ENCODE measurements at places on chromosomes 11 and 22.
A peak's percentile ranks its signal among the peaks of the same experiment; 100 is the strongest.

GRCh38 chr22:43060183-43060582, 29.0 kb downstream of the TTLL1 start:
- no peaks in the 10 kb centered on the region for H3K36me3 ChIP-seq
- DNase-seq = no peak
- no peak overlapping the region for H3K27ac ChIP-seq
- no peak overlapping the region for H3K4me3 ChIP-seq

DNA sequence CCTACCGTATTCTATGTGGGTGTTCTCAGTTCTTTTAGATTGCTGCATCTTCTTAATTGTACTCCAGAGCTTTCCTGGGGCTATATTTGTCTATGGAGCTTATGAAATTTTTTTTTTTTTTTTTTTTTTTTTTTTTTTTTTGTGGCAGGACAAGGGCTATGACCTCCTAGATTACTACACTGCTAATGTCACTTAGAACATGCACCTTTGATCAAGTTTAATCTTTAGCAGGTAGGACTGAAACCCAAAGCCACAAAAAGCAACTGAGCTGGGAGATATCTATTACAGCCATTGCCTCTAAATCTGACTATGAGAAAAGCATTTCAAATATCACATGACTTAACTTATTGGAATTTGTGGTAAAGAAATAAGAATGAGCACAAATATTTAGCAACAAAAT, 21.7 kb upstream of the ABTB2 start:
- no peak overlapping the region for H3K27ac ChIP-seq
- no peaks in the 10 kb centered on the region for H3K4me1 ChIP-seq
- H3K27me3 ChIP-seq = no peaks in the 10 kb centered on the region

DNA sequence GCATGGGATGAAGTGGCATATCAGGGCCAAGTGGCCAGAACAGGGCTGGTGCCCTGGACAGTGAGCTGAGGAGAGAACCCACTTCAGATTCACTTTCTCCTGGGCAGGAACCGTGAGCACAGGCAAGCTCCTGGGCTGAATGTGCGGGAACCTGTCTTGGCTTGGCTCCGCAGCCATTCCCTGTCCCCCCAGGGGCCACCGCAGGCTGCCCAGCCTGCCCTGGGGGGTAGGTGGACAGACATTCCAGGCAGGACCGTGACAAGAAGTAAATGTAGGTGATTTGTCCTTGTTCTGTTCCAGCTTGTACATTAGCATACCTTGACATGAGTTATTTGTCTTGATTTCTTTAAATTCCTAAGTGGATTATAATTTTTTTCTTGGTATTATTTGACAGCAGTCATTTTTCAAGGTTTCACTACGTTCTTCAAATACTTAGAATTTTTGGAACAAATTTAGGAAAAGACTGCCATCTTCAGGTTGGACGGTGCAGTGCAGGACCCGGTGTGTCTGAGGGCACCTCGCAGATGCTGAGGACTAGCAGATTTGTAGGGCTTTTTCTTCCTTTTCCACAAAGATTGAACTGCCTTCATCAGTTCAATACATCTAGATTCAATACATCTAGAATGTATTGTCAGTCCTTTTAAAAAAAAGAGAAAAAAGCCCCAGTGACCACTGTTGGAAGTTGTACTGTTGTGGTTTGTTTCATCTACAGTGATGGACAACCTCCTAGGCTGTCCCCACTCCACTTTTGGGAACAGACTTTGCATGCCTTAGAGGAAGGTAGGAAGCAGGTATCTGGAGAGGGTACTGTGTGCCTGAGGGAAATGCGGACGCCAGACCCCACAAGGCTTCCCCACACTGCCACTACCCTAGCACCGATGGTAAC, 115.1 kb upstream of the RASSF10 start:
- H3K36me3 ChIP-seq = no peaks in the 10 kb centered on the region
- no peaks in the 10 kb centered on the region for H3K27me3 ChIP-seq
- H3K27ac ChIP-seq = peak overlapping the region; percentile 31
- H3K4me3 ChIP-seq = no peak overlapping the region
- no peaks in the 10 kb centered on the region for H3K4me1 ChIP-seq
- peak; percentile 43 for DNase-seq

DNA sequence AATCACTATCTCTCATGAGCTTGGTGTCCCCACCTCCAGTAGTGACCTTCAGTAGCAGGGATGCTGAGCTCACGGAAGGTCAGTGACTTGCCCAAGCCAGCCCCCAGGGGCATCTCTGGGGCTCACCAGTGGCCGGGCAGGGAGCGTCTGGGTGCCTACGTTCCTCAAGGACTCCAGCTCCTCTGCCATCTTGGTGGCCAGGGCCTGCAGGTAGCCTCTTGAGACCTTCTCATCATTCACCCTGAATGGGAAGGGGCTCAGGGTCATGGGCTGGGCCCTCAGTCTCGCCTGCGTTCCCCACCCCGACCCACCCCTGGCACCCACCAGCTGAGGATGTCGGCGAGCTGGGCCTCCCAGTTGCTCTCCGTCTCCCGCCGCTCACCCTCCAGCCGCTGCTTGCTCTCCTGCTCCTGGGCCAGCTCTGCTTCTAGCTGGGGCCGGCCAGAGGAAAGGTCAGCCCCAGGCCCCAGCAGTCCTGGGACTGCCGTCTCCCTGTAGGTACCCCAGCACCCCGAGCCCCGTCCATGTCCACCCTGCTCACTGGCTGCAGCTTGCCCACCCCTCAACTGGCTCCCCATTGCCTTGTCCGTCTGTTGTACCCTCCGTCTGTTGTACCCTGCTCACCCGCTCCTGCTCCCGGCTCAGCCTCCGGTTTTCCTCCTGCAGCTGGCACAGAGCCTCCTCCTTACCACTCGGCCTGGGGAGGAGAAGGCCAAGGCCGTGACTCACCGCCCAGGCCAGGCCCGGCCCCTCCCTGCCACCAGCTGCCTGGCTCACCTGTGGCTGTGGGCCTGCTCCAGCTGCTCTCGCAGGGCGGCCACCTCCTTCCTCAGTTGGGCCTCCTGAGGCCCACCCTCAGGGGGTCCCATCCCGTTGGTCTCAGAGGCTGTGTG, 9.5 kb downstream of the CDC42BPG start:
- H3K4me1 ChIP-seq = no peaks in the 10 kb centered on the region
- DNase-seq = peak; percentile 82
- H3K27ac ChIP-seq = no peak overlapping the region
- H3K4me3 ChIP-seq = no peak overlapping the region
- H3K36me3 ChIP-seq = peaks cover 82% of the 10 kb centered on the region

Data from pancreas (tissue), 10 donors.